ENCODE measurements at places on chromosomes 5 and 9.

DNA sequence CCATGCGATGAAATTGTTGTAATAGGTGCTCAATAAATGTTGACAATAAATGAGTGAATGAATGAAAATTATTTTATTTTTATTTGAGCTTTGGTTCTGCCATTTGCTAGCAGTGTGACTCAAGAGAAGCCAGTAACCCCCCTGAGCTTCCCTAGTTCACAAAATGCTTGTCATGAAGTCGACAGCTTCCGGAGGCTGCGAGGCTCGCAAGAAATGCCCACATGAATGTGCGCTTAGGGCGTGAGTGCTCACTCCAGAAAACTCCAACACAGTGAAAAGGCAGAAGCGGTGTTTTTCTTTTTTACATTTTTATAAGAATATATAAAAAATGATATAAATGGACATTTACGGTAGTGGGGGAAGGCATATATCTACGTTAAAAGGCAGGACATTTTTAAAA is 26.5 kb downstream of the CDKN2A start:
- no peak for DNase-seq

- DNase-seq, result no peak
Observed at GRCh38 chr5:91328743-91329142, 54.4 kb downstream of the ARRDC3 start.

GRCh38 chr5:125258615-125259014 is 512.2 kb upstream of the ZNF608 start:
- DNase-seq, result no peak

GRCh38 chr5:102314328-102314727 is 18.2 kb upstream of the SLCO4C1 start:
- no peak for DNase-seq

DNA sequence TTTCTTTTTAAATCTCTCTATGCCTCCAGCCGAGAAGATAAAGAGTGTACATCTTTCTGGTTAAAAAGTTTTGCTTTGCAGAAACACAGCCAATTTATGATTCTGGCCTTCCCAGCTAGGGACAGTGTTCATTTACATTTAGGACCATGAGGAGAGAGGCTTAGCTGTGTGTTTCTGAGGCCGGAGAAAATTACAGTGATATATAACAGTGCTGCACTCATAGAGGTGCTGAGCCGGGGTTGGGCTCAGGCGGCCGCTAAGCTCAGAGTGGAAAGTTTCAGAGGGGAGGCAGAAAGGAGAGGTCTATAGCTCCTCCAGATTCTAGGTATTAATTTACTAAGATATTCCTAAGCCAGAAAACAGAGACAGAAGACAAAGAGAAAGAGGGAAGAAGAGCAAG is 37.0 kb upstream of the LCP2 start:
- DNase-seq, result no peak

- DNase-seq, result no peak
Observed at GRCh38 chr5:143115381-143115780, 288.1 kb downstream of the NR3C1 start.

Measured in T-helper 1 cell (primary cell).